Naive thymus-derived CD8-positive, alpha-beta T cell (primary cell): ENCODE measurements at places on chromosomes 12 and 14. TPM values are rescaled to one million over a fixed set of nuclear protein-coding genes. Genes with fewer than 3 reads are reported as not detected.

DNA sequence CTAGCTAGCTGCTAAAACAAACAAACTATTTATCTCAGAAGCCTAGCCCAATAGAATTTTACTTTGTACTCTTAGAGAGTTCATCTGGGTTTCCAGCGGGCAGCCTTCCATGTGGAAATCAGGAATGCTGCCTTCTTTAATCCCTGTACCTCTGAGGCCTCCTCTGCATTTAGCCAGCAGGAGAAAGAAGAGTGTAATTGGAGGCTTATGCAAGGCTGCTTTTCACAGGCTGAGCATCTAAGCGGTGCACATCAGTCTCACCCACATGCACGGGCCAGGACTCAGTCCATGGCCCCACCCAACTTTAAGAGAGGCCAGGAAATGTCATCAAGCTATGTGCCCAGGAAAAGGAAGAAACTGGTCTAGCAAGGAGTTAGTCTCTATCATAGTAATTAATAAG lies 14.0 kb upstream of the PTGDR start:
- DNase-seq, result no peak

- no peak for DNase-seq
Measured at GRCh38 chr14:86574778-86575129, 1044.8 kb downstream of the FLRT2 start.

DNA sequence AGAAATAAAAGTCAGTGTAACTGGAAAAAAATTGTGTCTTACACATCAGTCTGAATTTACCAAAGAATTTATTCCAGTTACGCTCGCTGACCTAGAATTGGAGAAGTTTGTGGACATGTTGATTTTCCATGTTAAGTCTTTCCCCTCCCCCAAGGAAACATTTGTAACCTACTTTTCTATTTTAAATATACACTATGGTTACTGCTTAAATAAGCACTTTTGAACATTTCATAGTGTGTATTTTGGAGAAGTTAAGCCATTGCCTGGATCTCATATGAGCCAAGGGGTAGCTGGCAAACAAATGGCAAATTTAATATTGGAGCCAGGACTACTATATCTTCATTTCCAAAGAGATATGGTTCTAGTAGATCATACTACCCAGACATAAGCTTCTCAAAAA lies 42.9 kb upstream of the NT5DC3 start:
- no peak for DNase-seq

Gene MEG3
- not detected for polyA plus RNA-seq
